ENCODE measurements at places on chromosomes 11 and 22.
A peak's percentile ranks its signal among the peaks of the same experiment; 100 is the strongest.

- no peak for DNase-seq
These were observed 1349.0 kb downstream of the BRD1 start for GRCh38 chr22:48478529-48479265.

DNA sequence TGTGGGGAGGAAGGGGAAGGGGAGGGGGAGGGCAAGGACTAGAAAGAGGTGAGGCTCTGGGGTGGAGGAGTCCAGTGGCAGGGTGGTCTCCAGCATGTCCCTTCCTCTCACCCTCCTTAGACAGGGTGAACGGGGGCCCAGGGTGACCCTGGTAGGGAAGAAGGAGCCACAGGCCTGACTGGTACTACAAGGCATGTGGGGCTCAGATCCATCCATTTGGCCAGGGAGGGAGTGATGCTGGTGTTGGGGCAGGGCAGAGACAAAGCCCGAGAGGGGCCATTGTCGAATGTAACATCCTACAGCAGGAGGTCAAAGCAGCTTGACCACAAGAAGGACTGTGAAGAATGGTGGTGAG lies 69.0 kb upstream of the SHISAL1 start:
- DNase-seq = no peak

DNA sequence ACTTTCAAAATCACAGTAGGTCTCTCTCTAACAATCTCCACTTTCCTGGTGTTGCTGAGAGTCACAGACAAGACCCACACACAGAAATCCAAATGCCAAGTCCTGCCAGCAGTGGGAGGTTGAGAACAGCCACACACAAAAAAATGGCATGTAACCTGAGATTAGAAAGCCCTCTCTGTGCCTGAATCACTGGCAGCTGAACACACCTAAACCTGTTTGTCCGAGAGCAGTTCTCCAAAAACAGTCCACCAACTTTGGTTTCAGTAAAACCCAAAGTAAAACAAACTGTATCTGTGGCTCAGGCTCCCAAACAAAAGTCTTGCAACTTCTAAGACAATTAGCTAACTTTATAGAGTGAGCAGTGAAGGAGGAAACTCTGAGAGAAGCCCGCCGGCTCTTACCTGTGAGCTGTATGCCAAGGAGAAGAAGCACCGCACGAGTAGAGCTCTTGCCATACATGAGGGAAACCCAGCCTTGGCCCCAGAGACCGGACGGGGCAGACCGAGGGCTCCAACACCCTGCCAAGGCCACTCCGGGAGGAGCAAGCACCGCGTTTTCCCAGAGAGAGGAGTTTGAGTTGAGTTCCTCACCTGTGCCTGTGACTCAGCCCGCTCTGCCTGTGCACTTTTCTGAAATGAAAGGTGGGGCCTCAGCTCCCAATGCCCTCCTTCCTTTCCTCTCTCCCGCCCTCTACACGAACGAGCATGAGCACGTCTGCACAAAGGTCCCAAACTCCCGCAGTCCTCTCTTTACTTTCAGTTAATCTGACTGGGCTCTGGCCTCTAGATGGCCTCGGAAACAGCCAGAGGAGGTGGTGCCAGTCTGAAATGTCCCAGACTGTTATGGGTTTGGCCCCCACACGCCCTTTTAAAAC lies at the start of gene MPZL2:
Gene MPZL2, minus strand, starts transcription at position 603 of the 874 bp plus-strand sequence. Its CDS starts 144 bp downstream, at position 459.
- DNase-seq = no peak

- DNase-seq = no peak
These were observed 43.1 kb downstream of the SVIP start for GRCh38 chr11:22786475-22786874.

DNA sequence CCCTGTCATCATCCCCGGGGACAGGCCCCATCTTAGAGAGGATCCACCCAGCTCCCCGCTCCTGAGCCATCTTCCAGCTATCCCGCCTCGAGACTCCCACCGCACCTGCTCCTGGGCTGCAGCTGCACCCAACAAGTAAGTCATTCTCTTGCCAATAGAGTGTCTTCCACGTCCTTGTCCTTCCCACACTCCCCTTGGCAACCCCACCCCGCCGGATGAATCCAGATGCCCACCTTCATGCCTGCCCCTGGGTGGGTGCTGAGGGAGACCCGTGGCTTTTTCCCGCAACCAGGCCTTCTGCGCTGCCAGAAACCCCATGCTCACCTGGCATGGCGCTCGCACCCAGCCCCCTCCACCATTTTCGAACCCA lies 11.1 kb upstream of the C11orf24 start:
- DNase-seq = no peak

DNA sequence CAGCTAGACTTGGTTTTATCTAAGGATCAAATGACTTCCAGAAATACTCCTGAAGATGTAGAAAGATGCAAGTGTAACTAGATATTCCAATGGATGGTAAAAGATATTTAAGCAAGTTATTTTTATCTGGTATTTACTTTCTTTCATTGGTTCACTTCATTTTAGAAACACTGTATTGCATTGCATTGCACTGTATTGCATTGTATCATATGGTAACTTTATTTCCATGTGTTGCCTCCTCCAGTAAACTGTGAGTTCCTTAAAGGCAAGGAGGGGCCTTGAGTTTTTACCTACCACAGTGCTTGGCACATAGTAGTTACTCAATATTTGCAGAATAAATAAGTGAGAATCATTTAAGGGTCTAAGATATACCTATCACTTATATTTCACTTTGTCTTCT lies 31.8 kb upstream of the FLI1 start:
- no peak for DNase-seq

DNA sequence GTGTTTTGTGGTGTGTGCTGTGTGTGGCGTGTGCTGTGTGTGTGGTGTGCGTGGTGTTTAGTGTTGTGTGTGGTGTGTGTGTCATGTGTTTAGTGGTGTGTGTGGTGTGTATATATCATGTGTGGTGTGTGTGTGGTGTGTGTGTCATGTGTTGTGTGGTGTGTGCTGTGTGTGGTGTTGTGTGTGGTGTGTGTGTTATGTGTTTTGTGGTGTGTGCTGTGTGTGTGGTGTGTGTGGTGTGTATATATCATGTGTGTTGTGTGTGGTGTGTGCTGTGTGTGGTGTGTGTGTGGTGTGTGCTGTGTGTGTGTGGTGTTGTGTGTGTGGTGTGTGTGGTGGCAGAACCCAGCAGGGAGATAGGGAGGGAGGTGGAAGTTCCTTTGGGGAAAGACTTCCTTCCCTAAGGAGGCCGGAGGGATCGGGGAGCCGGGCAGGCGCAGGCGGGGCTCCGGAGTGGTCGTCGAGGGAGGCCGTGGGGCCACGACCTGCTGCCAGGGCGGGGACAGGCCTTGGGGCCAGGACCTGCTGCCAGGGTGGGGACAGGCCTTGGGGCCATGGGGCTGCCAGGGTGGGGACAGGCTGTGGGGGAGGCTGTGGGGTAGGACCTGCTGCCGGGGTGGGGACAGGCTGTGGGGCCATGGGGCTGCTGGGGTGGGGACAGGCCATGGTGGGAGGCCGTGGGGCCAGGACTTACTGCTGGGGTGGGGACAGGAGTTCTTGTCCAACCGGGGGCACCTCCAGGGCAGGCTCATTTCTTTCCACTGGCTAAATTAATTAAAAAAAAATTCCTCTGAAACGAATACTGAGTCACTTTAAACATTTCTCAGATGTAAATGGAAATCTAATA lies 15.2 kb downstream of the PIM3 start:
- DNase-seq = peak; percentile 62

- DNase-seq = no peak
These were observed 131.5 kb upstream of the MPPED2 start for GRCh38 chr11:30717641-30718040.

- no peak for DNase-seq
These were observed 62.5 kb downstream of the FEZ1 start for GRCh38 chr11:125433454-125434121.

DNA sequence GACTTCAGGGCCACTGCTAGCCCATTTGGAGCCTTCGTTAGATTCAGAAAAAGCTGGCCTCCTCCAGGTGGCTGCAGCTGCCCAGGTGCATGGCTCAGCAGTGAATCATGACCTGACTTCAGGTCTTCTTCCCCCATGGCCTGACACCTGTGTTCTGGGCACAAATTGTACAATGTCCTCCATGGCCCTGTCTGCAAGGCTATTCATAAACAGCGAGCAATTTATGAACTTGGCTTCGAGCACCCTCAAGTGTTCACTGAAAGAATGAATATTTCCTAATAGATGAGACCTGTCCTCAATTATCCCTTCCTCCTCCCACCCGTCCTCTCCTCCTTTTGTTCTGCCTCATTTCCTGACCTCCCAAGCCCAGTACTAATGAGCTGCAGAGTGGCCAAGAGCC lies 12.2 kb upstream of the VPS37C start:
- no peak for DNase-seq

GRCh38 chr11:41413843-41414242 lies 45.6 kb downstream of the LRRC4C start:
- DNase-seq = no peak

GRCh38 chr11:86069408-86070101 lies 671 bp upstream of the PICALM start:
- DNase-seq = no peak

GRCh38 chr11:110862407-110862806 lies 150.2 kb upstream of the ARHGAP20 start:
- no peak for DNase-seq

DNA sequence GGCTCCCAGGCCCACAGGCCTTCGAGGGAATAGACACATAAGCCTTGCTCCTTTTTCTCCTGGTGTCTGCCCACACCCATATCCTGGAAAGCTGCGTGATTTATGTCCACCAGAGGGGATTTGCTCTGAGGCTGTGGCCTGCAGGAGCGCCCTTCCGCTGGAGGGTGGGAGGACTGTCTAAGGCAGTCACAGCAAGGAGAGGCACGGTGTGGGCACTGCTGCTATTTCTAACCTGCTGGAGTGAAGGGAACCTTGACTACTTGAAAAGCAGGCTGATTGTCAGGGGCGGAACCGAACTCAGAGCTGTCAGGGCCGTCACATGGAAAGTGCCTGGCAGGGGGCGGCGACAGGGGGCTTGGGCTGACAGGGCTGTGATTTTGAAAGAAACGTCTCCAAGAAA lies 3.7 kb downstream of the UPB1 start:
- DNase-seq = no peak

- DNase-seq = no peak
These were observed 218.8 kb downstream of the HIPK3 start for GRCh38 chr11:33475993-33476392.

GRCh38 chr22:47275605-47276449 lies 513.4 kb downstream of the TBC1D22A start:
- DNase-seq = no peak

GRCh38 chr11:85277693-85278092 lies 349.5 kb downstream of the DLG2 start:
- DNase-seq = no peak

DNA sequence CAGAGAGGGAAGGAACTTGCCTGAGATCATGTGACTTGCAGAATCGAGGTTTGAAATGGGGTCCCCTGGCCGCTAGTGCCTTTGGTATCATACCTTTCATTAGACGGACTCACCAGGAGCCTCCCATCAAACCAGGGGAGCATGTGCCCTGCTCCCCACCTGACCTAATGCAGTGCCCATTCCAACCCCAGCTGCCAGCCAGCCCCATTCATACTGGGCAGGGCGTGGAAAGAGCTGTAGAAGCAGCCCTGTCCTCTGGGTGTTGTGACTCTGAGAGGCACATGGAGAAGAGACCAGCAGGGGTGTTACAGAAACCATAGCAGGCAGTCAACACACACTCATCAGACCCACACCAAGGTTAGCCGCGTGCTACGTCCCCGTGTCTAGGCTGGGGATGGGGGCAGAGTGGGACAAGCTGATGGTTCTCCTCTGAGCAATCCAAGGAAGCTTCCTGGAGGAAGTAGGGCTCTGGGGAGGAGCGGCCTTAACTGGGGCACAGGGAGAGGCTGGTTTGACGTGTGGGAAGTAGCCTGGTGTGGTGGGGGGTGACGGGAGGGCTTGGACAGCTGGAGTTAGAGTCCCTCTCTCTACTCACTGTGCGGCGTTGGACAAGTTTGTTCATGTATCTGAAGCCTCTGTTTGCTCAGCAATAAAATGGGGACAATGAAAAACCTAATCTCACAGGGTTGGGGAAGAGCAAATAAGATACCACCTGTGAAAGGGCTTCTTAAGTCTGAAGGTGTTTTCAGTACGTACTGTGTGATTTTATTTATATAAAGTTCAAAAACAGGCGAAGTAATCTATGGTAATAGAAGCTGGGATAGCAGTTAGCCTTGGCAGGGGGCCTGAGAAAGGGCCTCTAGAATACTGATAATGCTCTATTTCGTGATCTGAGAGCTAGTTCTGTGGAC lies 14.0 kb downstream of the GRIK4 start:
- no peak for DNase-seq

DNA sequence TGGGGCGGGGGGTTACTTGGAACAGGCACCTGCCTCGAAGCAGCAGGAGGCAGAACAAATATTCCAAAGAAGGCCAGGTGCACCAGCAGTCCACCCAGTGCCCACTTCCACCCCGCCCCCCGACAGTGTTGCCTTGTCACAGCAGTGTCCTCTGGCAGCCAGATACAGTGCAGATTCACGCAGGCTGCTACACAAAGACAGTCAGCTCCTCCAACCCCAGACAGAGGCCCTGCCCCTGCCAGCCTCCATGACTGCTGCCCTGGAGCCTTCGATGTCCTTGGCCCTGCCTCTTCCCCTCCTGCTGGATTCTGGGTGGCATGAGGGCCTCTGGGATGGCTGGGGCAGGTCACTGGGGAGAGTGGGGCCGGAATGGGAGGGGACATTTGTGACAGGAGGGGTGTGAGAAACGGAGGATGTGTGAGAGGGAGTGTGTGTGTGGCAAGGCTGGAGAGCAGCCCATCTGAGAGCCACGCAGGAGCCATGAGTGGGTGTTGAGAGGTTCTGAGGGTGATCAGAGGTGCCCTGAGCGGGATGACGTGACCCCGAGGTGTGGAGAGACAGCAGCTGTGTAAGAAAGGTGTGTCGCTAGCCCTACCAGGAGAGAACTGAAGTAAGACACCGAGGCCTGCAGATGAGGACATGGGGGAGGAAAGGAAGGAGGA lies 173.7 kb downstream of the CEP164 start:
- DNase-seq = no peak

- DNase-seq = no peak
These were observed 404.3 kb upstream of the TENM4 start for GRCh38 chr11:79845002-79845709.

DNA sequence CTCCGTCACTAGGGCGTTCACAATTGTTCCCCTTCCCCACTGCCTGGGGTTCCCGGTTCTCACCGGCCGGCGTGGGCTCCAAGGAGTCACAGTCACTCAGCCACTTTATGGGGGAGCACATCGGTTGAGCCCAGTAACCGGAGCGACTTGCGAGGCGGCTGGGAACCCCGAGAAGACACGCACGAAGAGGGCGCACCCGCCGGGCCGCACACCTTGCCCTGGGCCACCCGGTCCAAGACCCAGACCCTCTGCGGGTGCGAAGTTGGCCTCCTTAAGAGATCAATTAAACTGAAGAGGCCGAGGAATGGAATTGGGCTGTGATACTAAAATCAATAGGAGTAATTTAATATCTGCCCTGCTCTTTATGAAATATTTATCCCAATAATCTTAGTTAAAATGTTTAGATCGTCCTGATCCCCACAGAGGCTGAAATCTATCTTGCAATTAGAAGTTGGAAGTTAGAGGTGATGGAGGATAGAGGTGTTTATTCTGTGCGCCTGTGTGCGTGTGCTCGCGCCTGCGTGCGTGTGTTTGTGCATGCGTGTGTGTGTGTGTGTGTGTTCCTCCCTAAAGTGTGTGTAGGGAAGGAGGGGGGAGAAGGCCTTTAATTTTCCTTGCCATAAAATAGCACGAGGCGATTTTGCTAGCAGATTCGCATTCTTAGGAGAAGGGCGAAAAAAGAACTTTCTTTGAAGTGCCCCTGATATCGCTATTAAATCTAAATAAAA lies 954 bp upstream of the MN1 start:
- DNase-seq = no peak

- no peak for DNase-seq
These were observed 63.4 kb upstream of the CLPB start for GRCh38 chr11:72497731-72498130.
